Stimulated activated CD4-positive, alpha-beta T cell treated with anti-CD3 and anti-CD28 coated beads, Interleukin-15, amount 100 ng/mL, for 1 hour (primary cell): ENCODE measurements at places on chromosomes 16 and 17.

- no peak for DNase-seq
These were observed 12.8 kb upstream of the FAM83G start for GRCh38 chr17:19017401-19017800.

- DNase-seq, result no peak
These were observed 32.9 kb downstream of the SYNRG start for GRCh38 chr17:37576281-37576680.

DNA sequence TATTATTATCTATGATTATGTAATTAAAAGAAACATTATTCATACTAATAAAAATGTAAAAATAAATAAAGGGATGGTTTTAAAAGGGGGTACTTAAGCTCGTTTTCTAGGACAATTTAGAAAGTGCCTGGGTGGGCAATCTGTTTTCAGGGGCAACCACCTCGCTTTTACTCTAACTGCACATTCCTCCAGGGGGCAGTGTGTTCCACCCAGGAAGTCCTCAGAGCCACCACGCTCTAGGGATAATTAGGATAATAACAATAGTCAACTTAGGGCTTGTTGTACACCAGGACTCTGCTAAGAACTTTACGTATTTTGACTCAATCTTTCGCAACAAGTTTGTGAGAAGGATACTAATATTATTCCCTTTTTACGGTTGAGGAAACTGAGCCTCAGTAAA lies 396.7 kb upstream of the MAF start:
- DNase-seq, result no peak

DNA sequence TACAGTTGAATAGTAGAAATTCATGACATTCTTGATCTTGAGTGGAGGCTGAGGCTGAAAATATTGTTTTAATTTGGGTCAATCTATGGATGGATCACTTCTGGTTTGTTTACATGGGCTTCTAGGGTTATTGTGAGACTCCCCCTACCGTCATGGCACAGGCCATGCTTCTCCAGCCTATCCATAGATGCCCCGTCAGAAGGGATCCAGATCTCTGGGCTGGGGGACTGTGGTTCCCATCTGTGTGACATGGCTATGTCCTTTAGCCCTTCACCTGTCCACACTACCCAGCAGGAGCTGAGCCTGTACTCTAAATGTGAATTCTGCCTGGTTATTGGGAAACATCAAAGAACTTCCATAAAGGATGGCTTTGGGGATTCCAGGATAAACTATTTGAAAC lies 160.4 kb downstream of the ABCC12 start:
- no peak for DNase-seq

GRCh38 chr17:745406-745805 lies 6.7 kb downstream of the GEMIN4 start:
- no peak for DNase-seq

- no peak for DNase-seq
These were observed 112.1 kb downstream of the UTP18 start for GRCh38 chr17:51372345-51373004.

- no peak for DNase-seq
These were observed 45.3 kb downstream of the DDX19A start for GRCh38 chr16:70391881-70392481.

- DNase-seq, result no peak
These were observed 80.2 kb upstream of the ALOX12 start for GRCh38 chr17:6915620-6916019.
